ENCODE measurements at places on chromosomes 7 and 10.

- no peak for DNase-seq
Measured at GRCh38 chr10:123651421-123652047, 14.6 kb upstream of the GPR26 start.

DNA sequence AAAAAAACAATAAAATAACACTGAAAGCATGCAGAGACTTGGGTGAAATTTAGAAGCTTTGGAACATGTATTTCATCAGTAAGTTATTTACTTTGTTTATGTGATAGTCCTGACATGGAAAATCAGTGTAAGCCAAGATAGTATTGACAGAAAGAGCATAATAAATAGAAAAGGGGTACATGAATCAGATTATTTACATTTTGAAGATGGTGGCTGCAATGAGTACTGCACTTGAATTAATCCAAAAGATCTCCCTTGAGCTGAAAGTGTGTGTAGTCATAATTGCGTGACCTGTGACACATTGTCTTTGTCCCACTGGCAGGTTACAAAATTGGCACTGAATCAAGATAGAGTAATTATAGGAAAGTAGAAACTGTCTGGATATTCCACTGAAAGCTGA, 562.9 kb downstream of the GFRA1 start:
- DNase-seq = no peak

DNA sequence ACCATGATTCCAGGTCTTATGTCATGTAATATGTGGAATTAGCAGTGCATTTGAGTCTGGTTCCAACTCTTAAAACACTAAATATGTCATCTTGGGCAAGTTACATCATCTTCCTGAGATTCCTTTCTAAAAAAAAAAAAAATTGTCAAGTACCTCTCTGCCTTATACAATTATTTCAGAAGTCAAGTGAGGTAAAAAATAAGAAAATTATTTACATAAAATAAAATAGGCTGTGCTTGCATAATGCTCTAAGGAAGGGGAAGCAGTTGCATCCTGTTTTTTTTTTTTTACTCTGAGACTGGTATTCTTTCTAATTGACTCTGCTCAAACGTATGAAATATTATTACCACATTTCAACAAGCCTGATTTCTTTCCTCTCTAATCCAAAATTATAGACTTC, 55.1 kb upstream of the SEMA3A start:
- no peak for DNase-seq

DNA sequence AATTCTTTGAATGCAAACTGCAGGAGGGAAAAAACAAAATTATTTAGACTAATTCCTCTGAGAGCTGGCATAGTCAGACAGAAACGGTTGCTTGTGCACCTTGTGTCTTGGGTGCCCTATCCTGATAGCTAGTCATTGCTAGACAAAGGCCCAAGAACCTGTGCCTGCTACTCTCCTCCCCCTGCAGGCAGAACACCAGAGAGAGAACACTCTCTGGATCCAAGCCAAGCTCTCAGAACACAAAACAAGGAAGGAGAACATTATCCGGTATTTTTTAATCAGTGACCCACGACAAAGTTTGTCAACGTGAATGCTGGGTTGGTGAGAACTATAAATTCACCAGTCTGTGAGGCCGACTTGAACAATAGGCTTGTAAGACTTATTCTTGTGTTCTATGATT, 18.8 kb upstream of the PPP1R9A start:
- DNase-seq = no peak

- DNase-seq = no peak
Measured at GRCh38 chr7:155759740-155760430, 52.4 kb downstream of the SHH start.

DNA sequence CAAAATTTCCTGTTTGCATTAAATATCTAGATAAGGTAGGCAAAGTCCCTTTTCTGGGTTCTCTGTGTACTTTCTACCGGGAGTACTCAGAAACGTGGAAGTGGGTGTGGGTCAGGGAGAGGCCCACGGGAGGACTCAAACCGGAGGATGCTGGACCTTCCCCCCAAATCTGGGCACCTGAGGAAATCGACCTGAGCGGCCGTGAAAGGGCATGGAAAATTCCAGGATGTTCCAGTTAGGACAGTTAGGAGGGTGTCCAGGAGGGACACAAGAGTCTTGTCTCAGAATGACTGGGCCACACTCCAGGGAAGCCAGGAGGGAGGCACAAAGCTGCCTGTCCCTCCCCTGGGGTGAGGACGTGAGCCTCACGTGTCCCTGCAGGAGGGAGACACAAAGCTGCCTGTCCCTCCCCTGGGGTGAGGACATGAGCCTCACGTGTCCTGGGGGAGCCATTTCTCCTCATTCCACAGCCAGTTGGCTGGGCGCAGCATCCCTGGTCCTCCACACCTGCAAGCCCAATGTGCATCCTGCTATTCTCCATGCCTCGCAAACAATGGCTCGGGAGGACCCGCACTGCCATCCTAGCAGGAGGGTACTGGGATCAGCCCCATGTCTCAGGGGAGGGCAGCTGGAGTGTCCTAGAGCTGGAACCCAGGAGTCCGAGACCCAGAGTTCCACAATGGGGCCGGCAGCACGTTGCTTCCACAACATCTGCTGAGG, 190.5 kb upstream of the PPP2R2D start:
- DNase-seq = no peak

- peak; percentile 39 for DNase-seq
Measured at GRCh38 chr10:122422266-122422989, 32.0 kb upstream of the ARMS2 start.

- DNase-seq = no peak
Measured at GRCh38 chr10:52391927-52392602, 78.0 kb downstream of the DKK1 start.

DNA sequence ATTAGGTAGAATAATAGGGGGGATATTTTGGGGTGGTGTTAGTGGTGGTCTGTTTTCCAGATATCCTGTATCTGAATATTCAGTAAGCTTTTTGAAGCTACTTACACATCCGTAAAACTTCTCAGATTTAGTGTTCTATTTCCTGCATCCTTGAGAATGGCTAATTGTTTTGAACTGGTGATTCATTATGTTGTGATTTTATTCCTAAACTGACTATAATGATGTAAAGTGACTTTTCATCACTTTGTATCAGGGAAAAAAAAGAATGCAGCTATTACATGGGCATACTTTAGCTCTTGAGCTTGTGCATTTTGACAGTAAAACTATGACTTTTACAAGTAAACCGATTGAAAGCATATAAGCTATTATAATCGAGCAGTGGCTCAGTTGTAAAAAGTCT, 18.2 kb downstream of the WAC start:
- no peak for DNase-seq

GRCh38 chr10:125417605-125418004, 257.2 kb upstream of the CTBP2 start:
- DNase-seq = no peak

DNA sequence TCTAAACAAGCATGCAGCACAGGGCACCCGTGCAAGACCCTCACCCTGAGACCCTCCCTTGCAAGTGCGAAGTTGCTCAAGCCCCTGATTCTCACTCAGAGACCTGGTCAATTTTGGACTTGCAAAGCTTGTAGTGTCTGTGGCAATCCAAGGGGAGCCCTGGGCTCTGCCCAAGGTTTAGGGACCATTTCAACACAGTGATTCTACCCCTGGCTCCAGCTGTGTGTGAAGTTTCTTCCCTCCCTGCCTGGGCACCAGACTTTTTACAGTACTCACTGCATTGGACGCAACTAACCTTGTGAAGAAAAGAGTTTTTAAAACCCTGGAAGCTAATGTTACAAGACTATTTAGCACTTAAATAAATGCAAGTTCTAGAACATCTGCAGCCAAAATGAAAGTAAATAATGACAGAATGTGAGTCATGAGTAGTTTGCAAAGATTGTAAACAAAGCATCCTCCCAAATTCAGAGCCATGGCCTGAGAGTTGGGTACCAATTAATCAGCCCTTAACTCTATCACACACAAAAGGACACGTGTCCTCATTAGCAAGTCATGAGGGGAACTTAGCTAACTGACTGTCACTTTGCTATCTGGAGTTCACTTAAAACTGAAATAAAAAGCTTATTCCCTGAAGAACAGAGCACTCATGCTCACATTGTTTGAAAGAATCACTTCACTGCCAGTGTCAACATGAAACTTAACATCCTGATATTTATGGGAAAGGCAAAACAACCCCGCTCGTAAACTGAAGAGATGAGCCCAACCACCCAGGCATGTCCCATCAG, 48.1 kb downstream of the RGS10 start:
- DNase-seq = no peak

- DNase-seq = peak; percentile 79
Measured at GRCh38 chr10:124719213-124719851, 24.8 kb downstream of the FAM53B start.

DNA sequence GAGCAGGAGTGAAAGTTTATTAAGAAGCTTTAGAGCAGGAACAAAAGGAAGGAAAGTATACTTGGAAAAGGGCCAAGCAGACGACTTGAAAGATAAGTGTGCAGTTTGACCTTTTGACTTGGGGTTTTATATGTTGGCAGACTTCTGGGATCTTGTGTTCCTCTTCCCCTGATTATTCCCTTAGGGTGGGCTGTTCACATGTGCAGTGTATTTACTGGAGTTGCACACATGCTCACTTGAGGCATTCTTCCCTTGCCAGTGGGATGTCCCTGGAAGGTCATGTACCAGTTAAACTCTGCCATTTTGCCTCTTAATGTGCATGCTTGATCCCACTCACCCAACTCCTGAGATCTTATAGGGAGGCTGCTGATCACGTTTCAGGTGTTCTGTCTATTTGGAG, 23.4 kb upstream of the ARHGAP12 start:
- no peak for DNase-seq

DNA sequence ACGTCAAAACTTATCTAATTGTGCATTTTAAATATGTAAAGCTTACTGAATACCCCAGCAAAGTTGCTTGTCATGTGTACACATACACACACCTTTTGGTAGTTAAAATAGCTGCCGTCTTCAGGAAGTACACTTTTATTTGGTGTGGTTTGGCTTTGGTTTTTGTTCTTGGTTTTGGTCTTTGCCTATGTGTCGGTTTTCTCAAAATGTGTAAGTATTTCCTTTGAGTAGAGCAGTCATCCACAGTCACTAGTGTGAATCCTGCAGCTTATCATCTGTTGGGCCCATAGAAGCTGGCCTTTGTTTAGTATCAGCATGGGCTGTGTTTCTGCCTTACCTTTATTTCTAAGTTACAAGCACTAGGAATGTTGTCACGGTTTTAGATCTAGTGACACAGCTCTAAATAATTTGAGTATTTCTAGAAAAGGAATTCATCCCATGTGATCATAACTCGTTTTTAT, 35.3 kb downstream of the NET1 start:
- DNase-seq = no peak

DNA sequence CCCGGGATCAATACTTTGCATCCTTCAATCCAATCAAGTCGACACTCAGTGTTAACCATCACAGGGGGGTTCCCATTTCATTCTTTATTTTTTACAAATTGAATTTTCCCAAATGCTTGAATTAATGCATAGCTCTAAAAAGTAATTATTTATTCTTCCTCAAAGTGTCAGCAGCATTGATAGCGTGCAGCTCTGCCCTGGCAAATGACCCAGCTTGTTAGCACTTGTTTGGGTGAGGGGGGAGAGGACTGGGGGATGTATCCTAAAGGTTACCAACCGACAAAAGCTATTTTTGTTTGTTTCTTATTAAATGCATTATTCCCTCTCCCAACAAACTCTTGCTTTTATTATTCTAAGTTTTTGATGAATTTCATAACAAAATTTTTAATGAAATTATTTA, 27.0 kb upstream of the ELMO1 start:
- no peak for DNase-seq

DNA sequence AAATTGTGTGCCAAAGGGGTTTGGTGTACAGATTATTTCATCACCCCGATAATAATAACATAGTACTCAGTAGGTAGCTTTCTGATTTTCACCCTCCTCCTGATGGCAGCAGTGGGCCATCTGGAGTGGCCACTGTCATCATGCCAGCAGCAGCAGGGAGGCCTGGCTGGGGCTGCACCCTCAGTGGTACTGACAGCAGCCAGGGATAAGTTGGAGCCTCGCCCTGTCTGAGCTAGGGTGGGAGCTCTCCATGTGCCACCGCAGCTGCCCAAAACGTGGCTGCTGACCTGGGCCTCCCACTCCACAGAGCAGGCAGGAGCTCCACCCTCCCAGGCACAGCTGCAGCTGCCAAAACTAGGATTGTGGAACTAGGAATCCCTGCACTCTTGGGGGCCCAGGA, 700.8 kb upstream of the KCND2 start:
- no peak for DNase-seq

DNA sequence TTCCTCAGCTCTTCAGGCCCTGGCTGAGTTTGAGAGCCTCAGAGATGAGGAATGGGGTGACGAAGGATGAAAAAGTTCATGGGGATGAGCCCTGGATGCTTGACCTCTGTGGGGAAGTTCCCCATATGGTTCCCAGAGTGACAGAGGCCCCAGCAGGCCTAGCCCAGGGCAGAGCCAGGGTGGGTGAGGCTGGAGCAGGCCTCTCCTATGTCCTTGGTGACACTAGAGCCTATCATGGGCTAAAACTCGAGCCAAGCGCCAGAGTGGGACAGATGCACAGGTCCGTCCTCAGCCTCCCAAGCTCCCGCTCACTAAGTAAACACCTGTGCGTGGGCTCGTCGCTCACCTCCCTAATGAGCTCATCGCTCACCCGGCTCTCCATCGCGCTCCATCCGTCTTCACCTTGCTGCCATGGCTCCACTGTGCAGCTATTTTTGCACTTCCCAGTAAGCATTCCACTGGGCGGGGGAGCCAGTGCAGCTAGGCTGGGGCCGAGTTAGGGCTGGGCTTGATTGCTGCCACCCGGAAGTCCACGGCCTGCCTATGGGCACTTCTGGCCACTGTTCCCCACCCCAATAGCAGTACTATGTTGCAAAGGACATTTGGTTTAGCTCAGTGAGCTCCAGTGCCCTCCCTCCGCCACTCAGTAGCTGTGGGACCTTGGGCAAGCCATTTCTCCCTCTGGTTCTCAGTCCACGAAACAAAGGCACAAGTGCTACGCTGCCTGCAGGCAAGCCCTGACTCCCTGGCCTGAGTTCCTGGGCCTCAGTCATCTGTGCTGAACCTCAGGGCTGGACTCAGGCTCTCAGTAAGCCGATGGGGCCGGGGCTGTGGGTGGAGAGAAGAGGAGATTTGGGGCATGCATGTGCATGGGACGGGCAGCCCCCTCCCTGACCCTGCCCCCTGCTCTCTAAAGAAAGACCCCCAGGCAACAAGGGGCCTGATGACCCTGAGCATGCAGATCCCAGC, 117.3 kb upstream of the PCBD1 start:
- no peak for DNase-seq

DNA sequence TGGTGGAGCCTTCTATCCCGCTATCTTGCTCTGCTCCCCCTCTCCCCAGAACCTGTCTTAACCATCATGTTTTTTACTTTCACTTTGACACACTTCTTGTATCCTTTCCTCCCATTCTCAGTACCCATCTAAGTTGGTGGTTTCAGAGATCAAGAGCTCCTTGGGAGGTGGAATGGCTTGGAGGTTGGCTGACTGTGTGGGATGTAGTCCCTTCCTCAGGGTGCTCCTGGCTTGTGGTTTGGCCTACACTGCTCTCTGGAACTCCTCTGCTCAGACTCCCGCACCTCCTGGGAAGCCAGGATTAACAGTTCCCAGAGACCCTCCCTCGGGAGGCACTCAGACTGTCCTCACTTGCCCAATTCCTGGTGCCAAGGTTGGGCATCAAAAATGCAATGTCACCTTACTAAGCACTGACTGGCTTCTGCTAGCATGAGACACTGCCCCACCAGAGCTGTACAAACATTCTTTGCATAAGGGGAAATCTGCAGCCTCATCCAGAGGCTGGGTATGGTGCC, 93.1 kb upstream of the NAMPT start:
- DNase-seq = no peak
